ENCODE measurements at places on chromosomes 2 and 18.
A peak's percentile ranks its signal among the peaks of the same experiment; 100 is the strongest.

DNA sequence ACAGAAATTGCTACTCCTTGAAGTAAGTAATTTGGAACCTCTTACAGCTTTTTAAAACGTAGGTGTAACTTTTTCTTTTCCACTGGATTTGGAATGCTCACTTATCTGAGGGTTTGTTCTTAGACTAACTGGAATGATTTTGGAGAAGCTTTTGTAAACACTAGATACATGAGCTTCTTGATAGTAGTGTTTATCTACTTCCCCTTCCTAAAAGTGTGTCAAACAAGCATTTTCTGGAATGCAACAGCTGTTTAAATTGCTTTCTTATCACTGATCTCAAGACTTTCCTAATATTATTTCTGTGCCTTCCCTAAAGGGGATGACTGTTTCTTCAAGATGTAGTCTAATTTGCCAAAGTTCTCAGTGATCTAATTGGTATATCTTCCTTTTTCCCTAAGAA lies 282.6 kb downstream of the CCDC178 start:
- no peak for DNase-seq

GRCh38 chr2:240323601-240324291 lies 111.7 kb upstream of the GPC1 start:
- no peak for DNase-seq

DNA sequence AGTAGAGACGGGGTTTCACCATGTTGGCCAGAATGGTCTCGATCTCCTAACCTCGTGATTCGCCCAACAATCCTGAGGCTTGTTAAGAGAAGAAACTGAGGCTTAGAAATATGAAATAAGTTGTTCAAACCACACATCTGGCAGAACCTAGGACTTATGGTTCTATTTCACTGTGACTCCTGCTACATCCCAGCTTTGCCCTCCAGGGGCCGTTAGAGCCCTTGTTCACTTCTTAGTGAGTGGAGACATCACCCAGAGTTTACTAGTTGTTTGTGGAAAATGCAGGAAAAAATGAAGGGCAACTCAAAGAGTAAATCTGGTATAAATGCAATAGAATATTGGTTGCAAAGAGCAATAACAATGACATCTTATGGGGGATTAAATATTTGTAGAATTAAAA lies 43.9 kb downstream of the MARCHF4 start:
- no peak for DNase-seq

- no peak for DNase-seq
Observed at GRCh38 chr18:58820251-58820650, 44.4 kb upstream of the ZNF532 start.

DNA sequence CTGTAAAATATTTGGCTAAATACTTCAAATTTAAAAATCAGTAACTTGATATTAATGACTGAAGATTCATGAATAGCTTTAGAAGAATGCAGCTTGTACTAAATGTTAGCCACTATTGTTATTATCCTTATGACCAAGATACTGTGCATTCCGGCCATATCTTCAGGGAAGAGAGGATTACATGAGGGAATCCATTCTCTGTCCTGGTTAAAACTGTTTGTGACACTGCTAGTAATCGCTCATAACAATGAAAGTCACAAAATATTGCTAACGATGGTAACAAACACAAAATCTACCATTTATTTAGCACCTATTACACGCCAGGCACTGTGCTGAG lies 217.7 kb downstream of the PRKCE start:
- DNase-seq, result no peak

- no peak for DNase-seq
Observed at GRCh38 chr2:153387203-153387602, 91.4 kb downstream of the RPRM start.

DNA sequence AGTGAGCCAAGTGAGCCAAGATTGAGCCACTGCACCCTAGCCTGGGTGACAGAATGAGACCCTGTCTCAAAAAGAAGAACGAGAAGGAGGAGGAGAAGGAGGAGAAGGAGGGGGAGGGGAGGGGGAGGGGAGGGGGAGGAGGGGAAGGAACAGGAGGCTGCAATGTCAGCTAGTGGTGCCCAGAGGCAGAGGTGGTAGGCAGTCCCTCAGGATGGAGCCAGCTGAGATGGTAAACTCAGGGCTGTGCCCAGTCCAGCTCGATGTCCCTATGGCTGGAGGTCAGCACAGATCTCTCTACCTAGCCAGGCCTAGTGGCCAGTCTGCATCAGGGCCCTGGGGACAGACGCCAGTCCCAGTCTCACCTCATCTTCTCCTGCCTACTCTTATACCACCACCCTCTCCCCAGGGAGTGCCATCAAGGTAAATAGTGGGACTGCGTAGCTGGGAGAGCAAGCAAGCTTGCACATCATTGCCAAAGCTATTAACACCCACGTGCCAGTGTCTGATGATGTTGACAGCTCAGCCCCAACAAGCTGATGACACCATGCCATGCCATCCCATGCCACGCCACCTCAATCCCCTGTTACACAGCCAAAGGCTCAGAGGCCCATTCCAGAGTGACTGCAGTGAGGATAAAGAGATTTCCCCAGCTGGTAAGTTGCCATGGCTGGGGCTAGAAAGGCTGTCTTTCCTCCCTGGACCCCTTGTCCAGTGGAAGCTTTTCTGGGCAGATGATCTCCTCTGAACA lies 7.6 kb upstream of the PLB1 start:
- DNase-seq, result no peak

DNA sequence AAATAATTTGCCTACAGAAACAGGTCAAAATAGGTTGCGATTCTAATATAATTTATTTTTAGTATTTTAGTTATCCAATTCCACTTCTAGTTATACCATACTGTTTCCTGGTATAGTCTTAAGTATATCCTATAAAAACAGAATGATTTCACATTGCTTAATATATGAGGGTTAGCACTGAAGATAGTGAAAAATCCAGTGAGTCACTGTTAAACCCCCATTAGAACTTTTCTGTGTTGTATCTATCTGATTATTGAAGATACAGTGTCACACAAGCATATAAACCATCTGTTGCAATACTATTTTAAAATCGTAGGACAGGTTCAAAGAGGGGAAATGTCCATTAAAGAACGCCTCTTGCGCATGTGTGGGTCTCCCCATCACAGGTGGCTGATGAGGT lies 110.0 kb downstream of the FEZ2 start:
- no peak for DNase-seq

DNA sequence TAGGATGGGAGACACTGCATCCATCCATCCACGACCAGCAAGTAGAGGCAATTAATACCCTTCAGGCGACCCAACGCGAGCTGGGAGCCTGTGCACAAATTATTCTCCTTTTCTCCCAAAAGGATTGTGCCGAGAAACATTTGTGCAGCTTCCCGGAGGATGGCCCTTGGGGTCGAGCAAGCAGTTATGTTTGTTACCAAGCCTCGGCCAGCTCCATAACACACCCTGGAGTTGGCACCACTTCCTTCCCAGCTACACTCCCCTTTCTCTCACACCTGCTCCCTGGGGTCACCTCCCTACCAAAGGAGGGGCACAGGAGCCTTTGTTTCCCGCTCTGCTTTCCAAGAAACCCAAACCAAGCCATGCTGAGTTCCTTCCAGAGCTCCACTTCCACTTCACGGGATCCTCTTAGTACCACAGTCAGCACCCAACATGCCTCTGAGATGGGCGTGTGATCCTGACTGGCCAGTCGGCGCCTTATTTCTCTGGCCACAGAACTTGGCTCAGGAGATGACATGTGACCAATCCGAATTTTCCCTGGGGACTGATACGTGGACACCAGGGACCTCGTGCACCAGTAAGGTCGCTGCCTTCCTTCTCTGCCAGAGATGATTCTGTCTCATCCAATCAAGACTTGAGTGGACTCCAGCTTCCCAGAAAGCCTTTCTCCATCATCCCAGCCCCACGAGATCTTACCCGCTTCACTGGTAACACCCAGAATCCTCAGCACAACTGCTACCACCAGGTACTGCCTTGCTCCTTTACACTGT lies 28.5 kb downstream of the GPR55 start:
- no peak for DNase-seq

- DNase-seq, result no peak
Observed at GRCh38 chr2:26300234-26300925, 45.6 kb upstream of the SELENOI start.

DNA sequence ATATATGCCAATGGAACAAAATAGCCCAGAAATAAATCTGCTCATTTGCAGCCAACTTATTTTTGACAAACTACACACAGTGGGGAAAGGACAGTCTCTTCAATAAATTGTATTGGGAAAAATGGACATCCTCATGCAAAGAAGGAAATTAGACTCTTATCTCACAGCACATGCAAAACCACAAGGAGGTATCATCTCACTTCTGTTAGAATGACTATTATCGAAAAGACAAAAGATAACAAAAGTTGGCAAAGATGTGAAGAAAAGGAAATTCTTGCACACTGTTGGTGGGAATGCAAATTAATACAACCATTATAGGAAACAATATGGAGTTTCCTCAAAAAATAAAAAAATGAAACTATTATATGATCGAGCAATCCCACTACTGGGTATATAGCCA lies 16.3 kb upstream of the WDR75 start:
- no peak for DNase-seq

- no peak for DNase-seq
Observed at GRCh38 chr2:45276914-45277313, 267.7 kb upstream of the SIX2 start.

DNA sequence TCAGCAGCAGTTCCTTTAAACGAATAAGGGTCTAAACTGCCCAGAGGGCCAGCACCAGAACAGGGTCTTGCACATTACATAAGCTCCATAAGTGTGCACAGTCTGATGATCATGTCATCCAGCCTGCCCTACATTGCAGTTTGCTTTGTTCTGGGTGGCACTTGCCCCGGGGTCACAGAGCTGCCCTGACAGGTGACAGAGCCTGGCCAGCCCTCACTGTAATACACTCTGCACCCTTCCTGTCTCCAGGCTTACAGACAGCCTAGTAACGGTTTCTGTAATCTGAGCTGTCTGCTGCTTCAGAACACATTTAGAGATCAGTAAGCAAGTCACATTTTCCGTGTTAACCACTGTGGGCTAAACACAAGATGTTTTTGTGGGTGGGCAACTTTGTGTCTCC lies 213.3 kb downstream of the FAM210A start:
- no peak for DNase-seq

DNA sequence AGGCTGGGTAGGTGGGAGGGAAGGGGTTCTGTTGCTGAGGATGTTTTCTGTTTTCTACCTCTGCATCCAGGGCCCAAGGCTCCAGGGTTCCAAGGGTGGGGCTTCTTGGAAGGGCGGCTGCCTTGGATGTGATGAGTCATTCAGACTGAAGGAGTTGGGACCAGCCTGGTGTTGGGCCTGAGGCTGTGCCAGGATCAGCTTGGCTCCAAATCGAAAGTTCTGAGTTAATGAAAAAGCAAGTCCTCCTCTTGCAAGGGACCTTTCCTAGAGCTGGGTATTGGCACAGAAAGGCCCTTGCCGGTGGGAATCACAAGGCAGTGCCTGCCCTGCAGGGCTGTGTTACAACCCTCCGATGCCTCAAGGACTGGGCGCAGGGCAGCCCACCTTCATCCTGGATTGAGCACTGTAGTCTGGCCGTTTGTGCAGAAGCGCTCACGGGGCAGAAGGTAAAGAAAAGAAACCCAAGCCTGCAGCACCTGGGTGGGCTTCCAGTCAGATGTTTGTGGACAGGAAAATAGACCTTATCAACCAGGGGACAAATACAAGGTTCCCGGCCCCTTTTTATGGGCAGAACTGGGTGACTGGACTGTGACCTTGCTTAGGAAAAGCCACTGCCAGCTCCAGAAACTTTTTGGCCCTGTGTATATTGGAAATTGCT lies 52.5 kb upstream of the MCFD2 start:
- DNase-seq, result no peak

DNA sequence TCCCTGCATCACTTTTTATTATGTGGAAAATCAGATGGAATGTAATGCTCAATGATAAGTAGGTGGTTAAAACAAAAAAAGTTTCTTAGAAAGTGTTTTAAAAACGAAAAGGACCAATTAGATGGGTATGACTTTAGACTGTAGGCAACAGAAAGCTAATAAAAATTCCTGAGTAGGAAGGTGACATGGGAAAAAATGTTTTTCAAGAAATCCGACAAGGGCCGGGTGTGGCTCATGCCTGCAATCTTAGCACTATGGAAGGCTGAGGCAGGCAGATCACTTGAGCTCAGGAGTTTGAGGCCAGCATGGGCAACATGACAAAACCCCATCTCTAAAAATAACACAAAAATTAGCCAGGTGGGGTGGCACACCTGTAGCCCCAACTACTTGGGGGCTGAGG lies 126.1 kb downstream of the THADA start:
- DNase-seq, result no peak

GRCh38 chr2:183426825-183427224 lies 302.6 kb downstream of the NUP35 start:
- no peak for DNase-seq

GRCh38 chr2:65349863-65350262 lies 82.5 kb downstream of the SPRED2 start:
- DNase-seq, result peak; percentile 24

GRCh38 chr2:10439971-10440370 lies 8.2 kb downstream of the ODC1 start:
- no peak for DNase-seq

DNA sequence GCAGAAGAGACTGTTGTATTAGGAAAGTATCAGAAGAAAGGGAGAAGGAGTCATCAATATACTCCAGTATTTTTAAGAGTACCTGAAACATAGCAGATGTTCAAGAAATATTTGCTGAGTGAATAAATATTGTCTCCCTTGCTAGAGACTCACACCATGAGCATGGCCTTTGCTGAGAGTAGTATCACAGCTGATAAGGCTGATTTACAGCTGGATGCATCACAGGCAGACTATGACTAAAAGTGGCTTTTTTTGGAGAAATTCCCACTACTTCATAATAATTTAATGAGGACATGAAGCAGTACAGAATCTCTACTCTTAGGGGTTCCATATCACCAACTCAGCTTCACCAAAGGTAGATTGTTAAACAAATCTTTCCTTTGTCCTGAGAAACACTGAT lies 373.3 kb downstream of the RBM43 start:
- no peak for DNase-seq

DNA sequence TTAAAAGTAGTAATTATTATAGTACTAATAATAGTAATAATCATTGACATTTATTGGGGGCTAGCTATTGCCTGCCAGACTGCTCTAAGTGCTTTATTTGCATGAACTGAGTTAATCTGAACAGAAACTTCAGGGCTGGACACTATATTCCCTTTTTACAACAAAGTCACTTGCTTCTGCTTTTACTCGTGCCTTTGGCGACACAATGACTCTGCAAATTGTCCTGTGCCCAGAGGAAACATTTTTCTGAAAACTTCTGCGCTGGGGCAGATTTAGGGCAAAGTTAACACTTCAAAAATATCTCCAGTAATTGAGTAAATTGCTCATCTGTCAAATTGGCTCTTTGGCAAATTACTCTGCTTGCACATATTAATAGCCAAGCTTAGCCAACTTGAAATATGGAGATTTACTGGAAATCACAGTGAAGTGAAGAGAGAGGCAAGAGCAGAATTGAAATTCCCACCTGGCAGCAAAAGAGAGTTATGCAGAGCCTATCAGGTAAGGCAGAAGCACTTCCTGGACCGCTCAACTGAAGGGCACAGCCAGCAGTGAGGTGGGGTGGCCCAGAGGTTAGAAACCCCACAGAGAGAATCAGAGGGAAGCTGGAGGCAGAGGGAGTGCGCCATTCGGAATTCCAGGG lies 36.3 kb downstream of the BMP10 start:
- DNase-seq, result no peak

All from NCI-H1694 treated with DMSO at 0.1 percent for 48 hours (cell line).